ENCODE measurements at places on chromosomes 7 and 10.

DNA sequence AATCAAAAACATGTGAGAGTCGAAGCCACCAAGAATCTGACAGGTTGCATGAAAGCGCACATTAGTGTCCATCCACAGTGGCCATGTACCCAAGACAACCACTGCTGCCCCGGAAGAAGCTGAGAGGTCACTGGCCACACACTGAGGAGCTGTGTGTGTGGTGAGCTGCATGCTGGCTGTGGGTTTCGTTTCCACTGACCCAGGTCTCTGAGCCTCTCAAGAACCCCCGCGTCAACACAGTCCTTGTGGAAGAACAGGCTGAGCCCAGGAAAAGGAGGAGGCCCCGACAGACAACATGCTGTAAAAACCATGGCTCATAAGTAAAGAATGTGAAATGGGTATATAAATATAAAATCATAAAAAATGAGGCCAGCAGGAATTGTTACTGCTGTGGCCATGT, 8.2 kb downstream of the VIPR2 start:
- no peak for DNase-seq

DNA sequence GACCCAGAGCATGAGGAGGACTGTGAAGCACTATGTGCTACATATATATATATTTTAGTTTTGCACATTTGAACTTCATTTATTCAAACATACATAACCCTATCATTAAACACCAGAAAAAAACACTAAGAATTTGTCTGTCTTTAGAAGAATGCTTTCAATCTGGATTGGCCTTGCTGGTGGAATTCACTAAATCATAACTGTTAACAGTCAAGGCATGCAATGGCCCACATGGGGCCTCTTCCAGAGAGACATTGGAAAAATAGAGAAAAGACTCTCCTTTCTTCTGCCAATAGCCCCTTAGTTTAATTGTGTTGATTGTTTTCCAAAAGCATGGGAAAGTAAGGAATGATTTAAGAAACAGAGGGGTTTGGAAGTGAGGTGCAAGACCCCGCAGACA, 77.9 kb downstream of the MRPL32 start:
- no peak for DNase-seq

- no peak for DNase-seq
Measured at GRCh38 chr7:128033246-128033645, 2.0 kb upstream of the LRRC4 start.

- DNase-seq, result no peak
Measured at GRCh38 chr10:71854031-71854430, 3.0 kb upstream of the PSAP start.

- DNase-seq, result no peak
Measured at GRCh38 chr10:75895259-75895658, 463.8 kb downstream of the LRMDA start.

DNA sequence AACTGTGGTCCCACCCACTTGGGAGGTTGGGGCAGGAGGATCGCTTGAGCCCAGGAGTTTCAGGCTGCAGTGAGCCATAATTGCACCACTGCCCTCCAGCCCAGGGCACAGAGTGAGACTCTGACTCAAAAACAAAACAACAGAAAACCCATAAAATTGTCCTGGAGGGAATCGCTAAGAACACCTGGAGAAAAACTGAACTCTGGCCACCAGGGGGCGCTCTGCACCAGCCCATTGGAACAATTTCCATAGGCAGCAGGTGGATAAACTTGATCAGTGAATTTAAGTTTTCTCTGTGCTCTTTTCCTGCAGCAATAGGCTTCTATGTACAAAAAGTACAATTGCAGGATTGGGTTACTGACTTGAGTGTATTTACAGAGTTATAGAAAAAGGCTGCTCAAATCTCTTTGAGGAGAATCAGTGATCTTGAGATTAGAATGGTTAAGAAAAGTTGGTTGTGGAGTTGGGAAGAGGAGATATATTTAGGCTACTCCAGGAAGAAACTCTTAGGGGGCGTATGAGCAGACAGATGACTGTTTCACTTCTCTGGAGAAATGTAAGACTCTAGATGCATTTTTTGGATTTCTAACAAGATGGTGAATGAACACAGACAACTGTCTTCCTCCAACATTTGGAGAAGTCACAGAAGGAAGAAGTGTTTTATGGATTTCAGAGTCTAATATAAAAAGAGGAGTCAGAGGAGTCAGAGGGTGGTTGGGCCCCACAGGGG, 274.9 kb upstream of the GALNT17 start:
- DNase-seq, result no peak

DNA sequence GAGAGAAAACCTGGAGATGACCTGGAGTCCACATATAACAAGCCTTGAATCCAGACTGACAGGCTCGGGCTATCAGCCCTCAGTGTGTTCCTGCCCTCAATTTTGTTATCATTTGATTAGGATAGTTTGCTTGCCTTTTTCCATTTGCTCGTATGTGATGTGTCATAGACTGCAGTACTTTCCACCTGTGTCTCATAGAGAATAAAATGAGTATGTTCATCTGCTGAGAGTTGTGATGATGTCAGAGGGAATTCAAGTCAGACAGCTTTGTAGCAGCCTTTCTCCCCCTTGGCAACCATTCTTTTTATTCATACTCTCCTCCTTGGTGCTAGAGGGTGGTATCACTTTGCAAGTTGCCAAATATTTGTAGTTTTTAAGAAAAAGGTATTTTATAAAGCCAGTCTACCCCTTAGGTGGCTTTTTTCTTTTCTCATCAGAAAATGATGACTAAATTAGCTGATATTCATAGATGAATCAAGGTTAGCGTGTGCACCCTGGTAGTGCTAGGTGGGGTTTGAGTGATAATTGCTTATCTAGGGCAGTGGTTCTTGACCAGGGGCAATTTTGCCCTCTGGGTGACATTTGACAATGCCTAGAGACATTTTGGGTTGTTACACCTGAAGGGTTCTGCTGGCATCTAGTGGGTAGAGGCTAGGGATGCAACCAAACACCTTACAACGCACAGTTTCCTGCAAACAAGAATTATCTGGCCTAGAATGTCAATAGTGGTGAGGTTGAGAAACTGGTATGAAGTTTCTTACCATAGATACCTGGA, 5.4 kb downstream of the SGPL1 start:
- no peak for DNase-seq

DNA sequence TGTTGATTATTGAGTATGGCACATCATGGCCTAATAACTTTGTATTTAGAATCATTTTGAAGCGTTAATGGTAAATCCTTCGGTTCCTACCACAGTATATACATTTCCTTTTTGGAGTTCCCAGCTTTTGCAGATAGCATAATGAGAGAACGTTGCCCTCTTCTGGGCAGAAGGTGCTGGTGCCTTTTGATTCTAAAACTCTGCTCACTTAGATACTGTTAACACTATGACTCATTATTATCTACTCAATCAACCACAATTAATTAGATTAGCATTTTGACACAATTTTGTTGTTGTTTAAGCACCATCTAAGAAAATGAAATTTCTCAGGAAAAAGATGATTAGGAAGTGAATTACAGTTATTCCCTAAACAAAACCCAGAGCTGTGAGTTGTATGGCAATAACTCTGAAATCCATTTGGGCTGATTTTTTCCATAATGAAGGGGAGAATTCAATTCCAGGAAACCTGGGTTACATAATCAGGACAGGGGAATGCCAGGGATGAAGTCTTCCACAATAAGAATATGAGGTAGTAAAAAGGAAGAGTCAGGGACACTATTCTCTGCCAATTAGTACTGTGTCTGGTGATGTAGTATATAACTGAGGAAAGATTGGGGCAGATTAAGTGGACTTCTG, 11.5 kb upstream of the DLD start:
- no peak for DNase-seq

- no peak for DNase-seq
Measured at GRCh38 chr10:109698086-109698485, 225.2 kb downstream of the XPNPEP1 start.

- DNase-seq, result no peak
Measured at GRCh38 chr7:67566101-67566500, 569.5 kb downstream of the TYW1 start.

GRCh38 chr7:33792547-33793105, 112.7 kb upstream of the BMPER start:
- no peak for DNase-seq

DNA sequence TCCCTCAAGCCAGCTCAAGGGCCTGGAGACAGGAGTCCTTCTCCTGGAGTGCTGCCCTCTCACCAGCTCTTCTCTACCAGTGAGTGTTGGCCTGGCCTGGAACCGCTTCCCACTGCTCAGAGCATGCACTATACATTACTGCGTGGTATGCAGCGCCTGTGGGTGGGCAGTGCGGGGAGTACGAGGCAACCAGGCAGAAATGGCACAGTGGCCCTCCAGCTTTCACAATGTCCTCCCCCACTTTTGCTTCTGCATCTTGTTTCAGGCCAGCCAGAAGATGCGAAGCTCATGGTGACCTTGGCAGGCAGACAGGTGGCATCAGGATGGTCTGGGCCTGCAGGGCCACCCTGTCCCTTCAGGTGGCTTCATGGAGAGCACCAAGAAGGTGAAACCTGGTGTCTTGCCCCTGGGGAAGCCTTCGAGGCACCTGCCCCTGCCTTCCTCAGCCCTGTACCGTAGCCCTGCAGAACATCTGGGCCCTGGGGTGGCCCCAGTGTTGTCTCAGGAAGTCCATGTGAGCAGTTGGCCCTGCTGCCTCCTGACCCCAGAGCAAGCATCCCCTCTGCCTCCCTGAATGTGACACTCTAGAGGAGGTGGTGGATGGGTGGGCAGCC, 35.8 kb downstream of the RASGEF1A start:
- no peak for DNase-seq

DNA sequence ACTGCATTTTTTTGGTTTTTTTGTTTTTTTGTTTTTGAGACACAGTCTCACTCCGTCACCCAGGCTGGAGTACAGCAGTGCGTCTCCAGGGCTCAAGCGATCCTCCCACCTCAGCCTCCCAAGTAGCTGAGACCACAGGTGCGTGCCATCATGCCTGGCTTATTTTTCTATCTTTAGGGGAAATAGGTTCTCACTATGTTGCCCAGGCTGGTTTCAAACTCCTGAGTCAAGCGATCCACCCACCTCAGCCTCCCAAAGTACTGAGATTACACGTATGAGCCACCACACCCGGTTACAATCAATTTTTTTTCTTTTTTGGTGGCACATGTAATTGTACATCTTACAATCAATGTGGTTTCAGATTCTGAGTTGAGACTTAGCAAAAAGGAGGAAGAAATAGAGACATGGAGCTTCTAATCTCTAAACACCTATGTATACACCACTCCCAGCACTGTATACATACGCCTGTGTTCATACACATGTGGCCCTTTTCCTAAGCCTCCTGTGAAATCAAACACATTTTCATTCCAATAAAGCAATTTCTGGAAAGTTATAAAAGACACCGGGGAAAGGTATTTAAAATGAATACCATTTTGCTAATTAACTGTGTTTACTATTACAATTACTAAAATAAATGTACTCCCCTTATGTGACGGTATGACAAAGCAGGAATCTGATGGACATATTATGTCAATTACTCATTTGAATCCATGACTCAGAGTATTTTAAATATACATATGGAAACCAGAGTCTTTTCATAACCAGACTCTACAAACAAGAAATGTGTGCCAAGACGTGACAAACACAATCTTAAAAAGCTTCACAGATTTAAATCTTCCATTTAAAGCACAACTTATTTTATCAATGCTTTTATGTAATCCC, 40.9 kb downstream of the SMURF1 start:
- DNase-seq, result no peak

DNA sequence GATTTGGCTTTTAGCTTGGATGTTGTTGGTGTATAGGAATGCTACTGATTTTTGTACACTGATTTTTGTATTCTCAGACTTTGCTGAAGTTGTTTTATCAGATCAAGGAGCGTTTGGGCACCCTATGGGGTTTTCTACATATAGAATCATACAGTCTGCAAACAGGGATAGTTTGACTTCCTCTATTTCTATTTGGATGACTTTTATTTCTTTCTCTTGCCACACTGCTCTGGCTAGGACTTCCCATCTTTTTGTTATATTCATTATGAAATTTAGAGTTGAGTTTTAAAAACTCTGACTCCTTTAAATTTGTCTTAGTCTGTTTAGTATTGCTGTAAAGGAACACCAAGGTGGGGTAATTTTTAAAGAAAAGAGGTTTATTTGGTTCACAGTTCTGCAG, 4.7 kb downstream of the ZNF786 start:
- DNase-seq, result no peak

GRCh38 chr10:17685233-17685840, 41.4 kb downstream of the STAM start:
- no peak for DNase-seq

- DNase-seq, result no peak
Measured at GRCh38 chr10:53111529-53111928, 338.9 kb upstream of the MBL2 start.

DNA sequence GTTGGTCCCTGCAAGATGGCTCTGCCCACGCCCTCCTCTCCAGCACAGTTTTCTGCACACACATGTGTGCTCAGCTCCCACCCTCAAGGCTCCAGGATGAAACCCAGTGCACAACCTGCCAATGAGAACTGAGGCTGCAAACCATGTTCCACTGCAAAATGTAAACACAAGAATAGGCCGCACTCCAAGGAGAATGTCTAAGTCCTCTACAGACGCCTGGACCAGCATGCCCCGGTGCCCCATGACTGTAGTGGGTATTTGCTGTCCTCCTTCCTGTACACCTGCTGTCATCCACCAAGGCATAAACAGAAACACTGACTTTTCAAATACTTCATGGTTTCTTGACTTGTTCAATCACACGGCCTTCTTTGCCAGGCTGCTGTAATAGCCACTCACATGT, 72.6 kb downstream of the COBL start:
- DNase-seq, result no peak

DNA sequence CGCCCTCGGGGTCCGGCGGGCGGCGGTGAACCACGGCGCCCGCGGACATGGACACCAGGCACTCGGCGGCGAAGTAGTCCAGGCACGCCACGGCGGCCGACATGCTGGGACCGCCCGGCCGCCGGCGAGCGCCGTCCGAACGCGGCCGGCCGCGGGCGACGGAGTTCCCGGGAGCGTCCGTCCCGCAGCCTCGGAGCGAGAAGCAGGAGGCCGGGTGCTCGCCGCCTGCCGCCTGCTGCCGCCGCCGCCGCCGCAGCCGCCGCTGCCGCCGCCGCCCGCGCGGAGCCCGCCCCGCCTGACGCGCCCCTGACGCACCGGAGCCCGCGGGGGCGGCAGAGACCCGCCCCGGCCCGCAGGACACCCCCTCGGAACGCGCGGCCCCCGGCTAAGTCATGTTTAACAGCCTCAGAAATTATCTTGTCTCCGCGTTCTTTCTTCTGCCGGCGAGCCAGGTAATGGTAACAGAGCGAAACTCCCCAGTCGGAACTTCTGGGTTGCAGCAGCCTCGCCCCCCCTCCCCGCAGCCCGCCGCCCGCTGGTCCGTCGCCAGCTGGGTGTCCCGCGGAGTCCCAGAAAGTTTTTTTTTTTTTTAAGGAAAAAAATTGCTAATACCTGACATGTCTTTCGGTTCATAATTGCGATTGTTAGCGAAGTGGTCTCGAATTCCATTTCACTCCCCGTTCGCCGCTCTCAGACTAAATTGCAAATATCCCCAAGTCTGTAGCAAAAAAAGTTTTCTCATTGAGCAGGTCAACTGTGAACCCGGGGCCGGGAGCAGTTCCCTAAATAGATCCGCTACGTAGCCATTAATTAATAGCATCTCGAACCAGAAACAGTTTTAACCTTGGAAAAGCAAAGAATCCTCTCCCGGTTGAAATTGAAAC, at the start of gene KLF14:
TSS of gene KLF14 (minus strand) at position 277 of the 884 bp plus-strand sequence. CDS start at position 103, 174 bp downstream.
- DNase-seq, result no peak

GRCh38 chr10:3750006-3750816, 34.8 kb downstream of the KLF6 start:
- DNase-seq, result no peak
